PC-9 (cell line): ENCODE measurements at places on chromosomes 1 and 21. TPM values are rescaled to one million over a fixed set of nuclear protein-coding genes. Genes with fewer than 3 reads are reported as not detected.

Gene DNALI1
- total RNA-seq = not detected in 2 replicates

Gene TAS1R2
- total RNA-seq = not detected in 2 replicates

Gene LYSMD1
- total RNA-seq = 7.6 and 12.8 TPM in 2 replicates

Gene KRTAP19-3
- not detected in 2 replicates for total RNA-seq

Gene ZNF648
- not detected in 2 replicates for total RNA-seq

Gene IGSF21
- not detected in 2 replicates for total RNA-seq

Gene POU3F1
- not detected in 2 replicates for total RNA-seq

Gene TMEM79
- total RNA-seq = 10.4 and 12.8 TPM in 2 replicates

Gene PPM1J
- total RNA-seq = 6.0 and 7.7 TPM in 2 replicates

DNA sequence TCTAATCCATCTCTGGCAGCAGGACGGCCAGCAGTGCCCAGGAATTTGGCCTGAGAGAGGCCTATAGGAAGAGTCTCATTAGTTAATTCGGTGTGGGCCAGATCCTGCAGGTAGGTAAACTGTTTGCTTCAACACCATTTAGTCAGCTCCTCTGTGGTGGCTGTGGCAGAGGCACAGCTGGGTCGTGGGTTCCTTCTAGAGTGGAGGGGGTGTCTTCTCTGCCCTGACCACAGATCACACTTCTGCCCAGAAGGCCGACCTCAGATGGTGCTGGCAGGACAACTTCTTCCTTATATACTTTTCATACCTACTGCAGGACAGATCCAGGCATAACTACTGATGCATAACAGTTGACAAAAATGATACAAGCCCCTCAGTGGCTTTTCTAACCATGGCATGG, 281.4 kb downstream of the RPS6KC1 start:
- DNase-seq = no peak

DNA sequence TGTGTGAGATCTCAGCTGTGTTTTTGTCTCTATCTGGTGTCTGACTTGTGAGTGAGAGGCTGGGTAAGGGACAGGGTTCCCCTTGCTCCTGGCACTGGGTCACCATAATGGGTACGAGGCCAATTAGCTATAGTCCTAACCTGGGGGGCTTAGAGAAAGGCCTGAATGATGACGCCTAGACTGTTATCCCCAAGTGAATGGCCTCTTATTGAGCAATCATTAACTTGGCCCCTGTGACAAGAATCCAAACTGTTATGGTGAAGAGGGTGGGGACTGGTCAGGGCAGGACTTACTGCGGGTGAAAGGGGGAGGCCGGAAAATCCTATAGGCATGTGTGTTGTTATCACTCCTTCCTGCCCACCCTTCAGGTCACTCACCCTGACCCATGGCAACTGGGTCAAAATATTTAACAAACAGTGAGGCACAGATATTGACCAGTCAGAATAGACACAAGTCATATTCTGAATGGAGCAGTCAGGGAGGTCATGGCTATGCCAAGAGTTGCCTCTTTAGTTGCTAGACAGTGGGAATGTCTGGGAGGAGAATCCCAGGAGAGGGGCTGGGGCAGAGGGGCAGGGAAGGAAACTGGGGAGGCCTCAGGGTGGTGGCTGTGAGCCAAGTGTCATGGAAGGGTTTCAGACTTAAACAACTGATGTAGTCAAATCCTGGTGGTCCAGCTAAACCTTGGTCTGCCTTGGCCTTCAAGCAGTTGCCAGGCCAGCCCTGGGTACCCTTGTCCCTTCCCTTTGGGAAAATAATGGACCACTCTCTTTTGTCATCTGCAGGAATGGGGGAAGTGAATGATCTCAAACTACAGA, 3.2 kb downstream of the NR0B2 start:
- no peak for DNase-seq

GRCh38 chr1:183277821-183278738, 92.0 kb downstream of the LAMC2 start:
- DNase-seq = no peak

DNA sequence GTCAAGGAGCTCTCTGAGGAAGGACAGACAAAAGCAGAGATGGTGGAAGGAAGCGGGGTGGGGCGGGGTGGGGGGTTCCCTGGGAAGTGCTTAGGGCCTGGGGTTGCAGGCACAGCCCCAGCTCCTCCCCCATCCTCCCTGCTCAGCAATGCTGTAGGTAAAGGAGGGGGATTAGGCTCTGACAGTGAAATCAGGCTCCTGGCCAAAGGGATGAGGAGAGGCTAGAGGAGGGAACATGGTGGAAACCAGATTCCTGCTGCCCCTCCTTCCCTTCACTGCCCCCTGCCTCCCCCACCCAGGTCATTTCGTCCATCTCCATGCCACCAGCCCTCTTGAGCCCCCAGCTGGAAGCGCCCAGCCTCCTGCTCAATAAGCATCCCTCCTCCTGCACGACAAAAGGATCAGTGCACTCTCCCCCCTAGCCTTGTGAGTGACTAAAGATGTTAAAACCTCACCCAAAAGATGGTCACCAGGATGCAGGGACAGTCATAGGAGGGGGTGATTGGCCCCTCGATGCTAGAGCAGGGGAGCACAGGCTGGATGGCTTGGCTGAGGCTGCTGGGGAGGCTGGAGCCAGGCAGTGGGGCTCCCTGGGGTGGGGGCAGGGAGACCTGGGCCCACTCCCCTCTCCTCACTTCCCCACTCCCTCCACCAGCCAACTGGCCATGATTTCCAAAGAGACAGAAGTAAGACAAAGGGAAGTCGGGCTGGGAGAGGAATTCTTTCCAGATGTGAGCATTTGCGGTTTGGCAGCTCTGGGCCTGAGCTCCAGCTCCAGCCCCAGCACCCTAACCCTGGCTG, 2.2 kb upstream of the CRABP2 start:
- no peak for DNase-seq

DNA sequence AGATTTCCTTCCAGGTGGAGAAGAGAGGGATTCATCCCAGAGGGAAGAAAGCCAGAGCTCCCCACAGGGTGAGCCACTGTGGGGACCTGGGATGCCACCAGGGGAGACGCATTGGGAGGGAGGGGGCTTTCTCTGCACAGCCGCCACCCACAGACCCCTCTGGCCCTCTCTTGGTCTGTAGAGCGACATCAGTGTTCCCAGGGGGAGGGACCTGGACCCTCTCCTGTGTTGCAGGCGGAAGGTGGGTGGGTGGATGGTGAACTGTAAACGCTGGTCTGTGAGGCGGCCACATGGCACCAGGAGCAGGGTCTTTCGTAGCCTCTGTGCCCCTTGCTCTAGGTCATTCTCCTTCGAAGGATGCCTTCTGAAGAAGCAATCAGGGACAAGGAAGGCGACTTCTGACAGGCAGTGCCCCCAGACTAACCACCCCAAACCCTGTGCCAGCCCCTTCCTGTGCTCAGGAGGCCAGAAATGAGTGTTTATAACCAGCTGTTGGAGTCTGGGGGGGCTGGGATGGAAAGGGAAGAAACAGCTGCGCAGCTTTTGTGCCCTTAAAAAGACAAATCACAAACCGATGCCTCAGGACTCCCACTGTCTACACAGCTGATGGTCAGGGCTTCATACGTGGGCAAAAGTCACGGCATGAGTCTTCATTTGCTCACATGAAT, 121.4 kb upstream of the ZBTB40 start:
- no peak for DNase-seq

DNA sequence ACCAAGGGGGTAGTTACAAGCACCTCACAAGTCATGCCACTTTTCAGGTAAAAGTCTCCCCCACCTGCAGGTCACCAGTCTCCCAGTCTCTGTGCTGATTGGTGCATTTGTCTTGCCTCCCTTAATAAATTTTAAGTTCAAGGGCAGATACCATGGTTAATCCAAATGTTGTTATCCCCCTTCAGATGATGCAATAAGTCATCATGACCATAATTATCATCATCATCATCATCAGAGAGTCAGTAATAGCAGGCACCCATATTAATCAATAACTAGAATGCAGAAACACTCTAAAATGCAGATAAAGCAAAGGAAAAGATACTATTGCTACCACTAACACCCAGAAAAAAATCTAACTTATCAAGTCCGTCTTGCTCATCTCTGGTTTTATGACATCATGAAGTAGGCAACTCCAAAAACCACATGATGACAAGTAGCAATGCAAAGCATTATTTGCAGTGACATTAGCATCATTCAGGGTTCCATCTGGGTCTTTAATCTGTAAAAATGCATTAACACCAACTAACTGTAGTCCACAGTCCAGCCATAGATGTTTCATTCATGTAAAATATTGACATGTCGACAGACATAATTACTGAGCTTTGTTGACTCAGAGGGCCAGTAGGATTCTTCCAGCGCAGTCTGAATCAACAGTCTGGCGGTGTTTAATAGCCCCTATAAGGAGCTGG, 492.0 kb upstream of the RUNX1 start:
- DNase-seq = no peak

DNA sequence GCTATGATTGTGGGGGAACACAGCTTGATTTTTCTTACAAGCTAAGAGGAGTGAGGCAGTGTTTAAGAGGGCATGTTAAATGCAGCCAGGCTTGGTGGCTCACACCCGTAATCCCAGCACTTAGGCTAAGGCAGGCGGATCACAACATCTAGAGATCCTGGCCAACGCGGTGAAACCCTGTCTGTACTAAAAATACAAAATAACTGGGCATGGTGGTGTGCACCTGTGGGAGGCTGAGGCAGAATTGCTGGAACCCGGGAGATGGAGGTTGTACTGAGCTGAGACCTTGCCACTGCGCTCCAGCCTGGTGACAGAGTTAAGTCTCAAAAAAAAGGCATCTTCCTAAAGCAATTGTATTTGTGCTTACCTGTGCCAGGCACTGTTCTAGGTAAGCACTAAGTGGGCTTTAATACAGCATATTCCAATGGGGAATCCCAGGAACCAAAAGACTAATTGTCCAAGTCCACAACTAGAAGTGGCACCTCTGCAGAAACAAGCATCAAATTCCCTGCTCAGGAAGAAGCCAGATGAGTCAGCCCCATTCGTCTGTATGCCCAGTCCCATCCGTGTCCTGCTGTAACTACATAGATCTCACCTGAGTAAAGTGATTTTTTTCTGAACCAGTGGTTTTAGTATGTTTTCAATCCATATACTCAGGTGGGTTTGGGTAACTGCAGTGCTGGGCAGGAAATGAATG, 4.6 kb downstream of the RCC1 start:
- DNase-seq = peak; percentile 67

DNA sequence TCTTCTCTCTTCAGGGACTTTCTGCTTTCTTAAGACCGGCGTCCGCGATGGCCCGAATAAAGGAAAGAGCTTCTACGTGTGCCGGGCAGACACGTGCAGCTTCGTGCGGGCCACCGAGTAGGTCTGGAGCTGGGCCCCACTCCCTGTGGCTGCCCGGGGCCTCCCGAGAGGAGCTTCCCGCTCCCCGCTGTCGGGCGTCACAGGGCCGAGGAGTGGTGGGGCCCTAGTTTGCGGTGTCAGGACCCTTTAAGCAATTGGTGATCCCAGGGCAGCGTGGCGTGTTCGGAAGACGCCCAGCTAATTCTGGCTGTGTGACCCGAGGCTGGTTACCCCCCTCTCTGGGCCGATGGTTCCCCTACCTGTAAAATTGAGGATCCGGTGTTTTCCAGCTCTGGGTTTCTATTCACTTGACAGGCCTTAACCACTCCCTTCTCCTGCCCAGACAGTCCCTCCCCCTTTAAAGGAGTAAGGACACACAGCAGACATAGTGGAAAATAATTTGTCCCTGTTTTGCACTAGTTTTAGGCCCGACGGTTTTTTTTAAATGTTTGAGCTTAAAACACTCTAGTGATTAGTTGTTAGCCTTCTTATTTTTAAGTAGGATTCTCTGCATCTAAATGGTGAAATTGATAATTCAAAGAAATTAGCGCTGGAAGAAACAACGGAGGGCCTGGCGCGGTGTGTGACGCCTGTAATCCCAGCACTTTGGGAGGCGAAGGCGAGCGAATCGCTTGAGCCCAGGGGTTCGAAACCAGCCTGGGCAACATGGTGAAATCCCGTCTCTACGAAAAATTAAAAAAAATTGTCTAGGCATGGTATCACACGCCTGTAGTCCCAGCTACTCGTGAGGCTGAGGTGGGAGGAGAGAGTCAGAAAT, 553 bp downstream of the TTF2 start:
- peak; percentile 62 for DNase-seq

- no peak for DNase-seq
Measured at GRCh38 chr1:111793923-111794322, 38.2 kb downstream of the DDX20 start.

- DNase-seq = peak; percentile 16
Measured at GRCh38 chr1:147598621-147599361, 57.5 kb downstream of the BCL9 start.

GRCh38 chr1:110336300-110337039, 2.7 kb upstream of the RBM15 start:
- DNase-seq = peak; percentile 35

GRCh38 chr1:211783897-211784296, 46.7 kb downstream of the LPGAT1 start:
- DNase-seq = no peak

- no peak for DNase-seq
Measured at GRCh38 chr1:75632350-75632949, 21.5 kb upstream of the SLC44A5 start.

DNA sequence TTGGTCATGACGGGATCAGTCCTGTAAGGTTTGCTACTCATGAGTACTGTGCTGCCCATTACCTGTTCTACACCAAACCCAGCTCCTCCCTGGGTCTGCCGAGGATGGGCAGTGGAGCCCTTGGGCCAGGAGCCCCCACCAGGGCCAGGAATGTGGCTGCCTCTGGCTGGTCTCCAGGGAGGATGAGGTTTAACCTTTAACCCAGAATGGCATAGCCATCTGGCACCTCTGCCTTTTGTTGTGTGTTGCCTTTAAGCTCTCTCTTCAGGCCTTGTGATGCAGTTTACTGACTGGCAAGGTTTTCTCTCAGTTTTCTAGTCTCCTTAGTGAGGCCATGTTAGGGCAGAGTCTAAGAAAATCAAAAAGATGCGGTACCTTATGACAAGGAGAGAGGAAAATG, 38.6 kb downstream of the SIPA1L2 start:
- DNase-seq = no peak
